Sigmoid colon (tissue), 7 donors: ENCODE measurements at places on chromosomes 5 and 9. TPM values are rescaled to one million over a fixed set of nuclear protein-coding genes. Genes with fewer than 3 reads are reported as not detected.
A peak's percentile ranks its signal among the peaks of the same experiment; 100 is the strongest.

TAS2R1 gene
- not detected for total RNA-seq

FYB1 gene
- total RNA-seq: 8.6 TPM

PAPPA gene
- 6.6 TPM for total RNA-seq

SLC27A6 gene
- 0.68 TPM for total RNA-seq

- DNase-seq: no peak
- no peak overlapping the region for H3K4me3 ChIP-seq
- no peaks in the 10 kb centered on the region for H3K4me1 ChIP-seq
- H3K36me3 ChIP-seq: no peaks in the 10 kb centered on the region
These were observed 38.9 kb upstream of the SLIT3 start for GRCh38 chr5:169339869-169340268.

- DNase-seq: peak; percentile 87
- no peaks in the 10 kb centered on the region for H3K36me3 ChIP-seq
- peak overlapping the region; percentile 76 for H3K4me3 ChIP-seq
- peaks cover 15% of the 10 kb centered on the region for H3K4me1 ChIP-seq
- peak overlapping the region; percentile 100 for H3K27ac ChIP-seq
- H3K27me3 ChIP-seq: no peaks in the 10 kb centered on the region
These were observed 1.2 kb upstream of the GPBP1 start for GRCh38 chr5:57172466-57173318.

DNA sequence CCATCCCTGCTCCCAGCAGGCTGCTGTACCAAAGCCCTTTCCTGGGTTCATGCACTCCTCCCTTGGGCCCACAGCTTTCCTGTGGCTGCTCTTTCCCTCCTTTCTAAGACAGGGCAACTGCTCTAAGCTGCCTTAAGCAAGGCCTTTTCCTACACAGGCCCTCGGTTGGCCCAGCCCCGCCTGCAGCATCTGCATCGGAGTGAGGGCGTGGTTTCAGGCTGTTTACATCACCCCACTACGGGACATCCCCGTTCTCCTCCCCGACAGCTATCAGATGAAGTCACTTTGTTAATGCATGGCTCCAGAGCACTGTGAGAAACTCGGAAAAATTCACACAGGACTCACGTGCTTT is 3.4 kb downstream of the DPH7 start:
- no peaks in the 10 kb centered on the region for H3K27me3 ChIP-seq
- H3K4me1 ChIP-seq: no peaks in the 10 kb centered on the region
- H3K36me3 ChIP-seq: peaks cover 18% of the 10 kb centered on the region
- H3K4me3 ChIP-seq: no peak overlapping the region

DNA sequence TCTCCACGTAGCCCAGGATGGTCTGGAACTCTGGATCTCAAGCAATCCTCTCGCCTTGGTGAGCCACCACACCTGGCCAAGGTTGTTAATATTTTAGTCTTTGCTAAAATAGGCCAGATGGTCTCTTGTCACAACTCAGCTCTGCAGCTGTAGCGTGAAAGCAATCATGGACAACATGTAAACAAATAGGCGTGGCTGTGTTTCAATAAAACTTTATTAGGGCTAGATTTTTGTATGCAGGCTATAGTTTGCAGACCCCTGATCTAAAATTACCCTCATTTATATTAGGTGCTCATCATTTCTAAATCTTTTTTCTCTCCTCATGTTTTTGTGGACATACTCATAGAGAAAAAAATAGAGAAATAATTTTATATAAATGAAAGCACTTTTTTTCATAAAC is 72.1 kb upstream of the SLC28A3 start:
- DNase-seq: no peak
- no peaks in the 10 kb centered on the region for H3K36me3 ChIP-seq
- no peak overlapping the region for H3K27ac ChIP-seq
- H3K4me1 ChIP-seq: no peaks in the 10 kb centered on the region
- H3K27me3 ChIP-seq: no peaks in the 10 kb centered on the region
- H3K4me3 ChIP-seq: no peak overlapping the region

GRCh38 chr9:99085949-99086948 is 18.7 kb upstream of the TGFBR1 start:
- peaks cover 11% of the 10 kb centered on the region for H3K4me1 ChIP-seq
- H3K4me3 ChIP-seq: no peak overlapping the region
- no peaks in the 10 kb centered on the region for H3K36me3 ChIP-seq
- no peaks in the 10 kb centered on the region for H3K27me3 ChIP-seq

DNA sequence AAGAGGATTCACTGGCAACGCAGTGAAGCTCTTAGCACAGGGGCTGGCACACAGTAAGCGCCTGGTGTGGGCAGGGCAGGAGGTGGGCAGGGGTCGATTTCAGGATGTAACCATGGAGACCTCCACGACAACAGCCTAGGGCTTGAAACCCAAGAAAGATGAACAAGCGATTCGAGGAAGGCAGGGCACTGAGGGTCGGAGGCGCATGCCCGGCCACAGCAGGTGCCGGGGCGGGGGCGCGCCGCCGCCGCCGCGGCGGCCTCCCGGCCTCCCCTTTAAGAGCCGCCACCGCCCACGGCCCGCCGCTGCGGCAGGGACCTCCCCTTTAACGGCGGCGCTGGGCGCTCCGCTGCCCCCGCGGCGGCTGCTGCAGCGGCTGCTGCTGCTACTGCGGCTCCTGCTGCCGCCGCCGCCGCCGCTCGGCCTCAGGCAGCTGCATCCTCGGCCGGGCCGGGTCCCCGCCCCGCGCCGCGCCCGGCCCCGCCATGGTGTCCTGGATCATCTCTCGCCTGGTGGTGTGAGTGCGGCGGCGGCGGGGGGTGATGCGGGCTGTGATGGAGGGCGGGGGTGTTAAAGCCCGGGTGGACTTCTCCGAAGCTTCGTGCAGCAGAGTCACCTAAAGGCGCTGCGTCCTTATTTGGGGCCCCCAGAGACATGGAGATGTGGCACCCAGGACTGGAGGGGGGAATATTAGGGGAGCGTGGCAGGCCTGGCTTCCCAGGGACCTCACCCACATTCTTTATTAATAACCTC is at the start of gene REEP2:
REEP2 (plus strand) TSS at position 334 of the 753 bp plus-strand sequence; CDS start at position 486, 152 bp downstream.
- H3K27ac ChIP-seq: peak within 1 kb of the TSS; percentile 70
- peaks cover 29% of the 10 kb centered on the region for H3K36me3 ChIP-seq
- H3K4me3 ChIP-seq: peak within 1 kb of the TSS; percentile 39
- H3K4me1 ChIP-seq: peaks cover 19% of the 10 kb centered on the region
- no peak for DNase-seq
- H3K27me3 ChIP-seq: no peaks in the 10 kb centered on the region

GRCh38 chr5:129244478-129244877 is 149.9 kb downstream of the ISOC1 start:
- no peaks in the 10 kb centered on the region for H3K4me1 ChIP-seq
- H3K4me3 ChIP-seq: no peak overlapping the region
- H3K27me3 ChIP-seq: no peaks in the 10 kb centered on the region
- no peaks in the 10 kb centered on the region for H3K36me3 ChIP-seq
- DNase-seq: no peak
- H3K27ac ChIP-seq: no peak overlapping the region

DNA sequence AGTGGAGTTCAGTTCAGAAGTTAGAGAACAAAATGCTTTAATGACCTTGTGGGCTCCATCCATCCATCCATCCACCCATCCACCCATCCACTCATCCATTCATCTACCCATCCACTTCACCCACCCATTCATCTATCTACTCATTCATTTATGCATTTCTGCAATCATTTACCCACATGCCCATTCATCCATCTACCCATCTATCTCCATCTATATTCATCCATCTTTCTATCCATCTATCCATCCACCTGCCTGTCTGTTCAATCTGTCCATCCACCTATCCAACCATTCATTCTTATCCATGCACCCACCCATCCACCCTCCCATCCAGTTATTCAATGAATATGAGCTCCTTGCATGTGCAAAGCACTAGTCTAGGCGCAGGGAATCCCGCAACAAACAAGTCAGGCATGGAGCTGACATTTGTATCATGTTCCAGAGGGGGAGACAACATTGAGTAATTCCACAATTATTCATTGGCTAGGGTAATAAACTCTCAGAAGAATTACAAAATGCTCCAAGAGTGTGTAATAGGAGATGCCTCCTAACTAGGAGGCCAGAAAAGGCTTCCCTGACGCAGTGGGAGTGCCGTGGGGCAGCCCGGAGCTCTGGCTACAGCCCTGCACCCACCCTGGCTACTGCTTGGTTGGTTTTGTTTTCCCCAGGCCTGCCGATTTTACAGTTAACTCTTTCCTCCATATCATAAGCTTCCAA is 211.2 kb downstream of the NXNL2 start:
- peak; percentile 88 for DNase-seq
- no peak overlapping the region for H3K4me3 ChIP-seq
- no peaks in the 10 kb centered on the region for H3K27me3 ChIP-seq

DNA sequence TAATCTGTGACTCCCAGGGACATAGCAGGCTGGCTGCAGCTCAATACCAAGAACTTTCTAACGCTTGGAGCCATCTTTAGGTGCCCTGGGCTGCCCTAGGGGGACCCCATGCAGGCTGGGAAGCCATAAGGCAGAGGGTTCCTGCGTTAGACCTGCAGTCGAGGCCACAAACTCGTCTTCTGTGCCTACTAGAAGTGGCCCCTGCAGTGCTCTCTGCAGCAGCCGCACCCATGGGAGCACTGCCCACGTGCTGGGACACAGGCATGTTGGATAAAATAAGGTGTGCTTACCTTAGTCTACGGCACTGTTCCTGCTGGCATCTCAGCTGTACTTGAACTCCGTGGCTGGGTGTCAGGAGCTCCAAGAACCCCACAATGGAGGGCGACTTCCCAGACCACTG is 9.4 kb downstream of the TOR1B start:
- H3K36me3 ChIP-seq: peaks cover 82% of the 10 kb centered on the region
- no peak overlapping the region for H3K4me3 ChIP-seq
- H3K27ac ChIP-seq: no peak overlapping the region
- no peaks in the 10 kb centered on the region for H3K4me1 ChIP-seq
- DNase-seq: no peak

GRCh38 chr9:135468854-135469521 is 10.6 kb upstream of the PPP1R26 start:
- H3K4me1 ChIP-seq: no peaks in the 10 kb centered on the region
- no peak overlapping the region for H3K4me3 ChIP-seq
- H3K27me3 ChIP-seq: no peaks in the 10 kb centered on the region
- no peak overlapping the region for H3K27ac ChIP-seq

- no peak overlapping the region for H3K27ac ChIP-seq
- no peaks in the 10 kb centered on the region for H3K36me3 ChIP-seq
These were observed 440.7 kb downstream of the TAF11L14 start for GRCh38 chr5:18074961-18075360.
